ENCODE measurements at places on chromosomes 13 and 19. TPM values are rescaled to one million over a fixed set of nuclear protein-coding genes. Genes with fewer than 3 reads are reported as not detected.
A peak's percentile ranks its signal among the peaks of the same experiment; 100 is the strongest.

- H3K27ac ChIP-seq: no peak overlapping the region
- H3K4me3 ChIP-seq: no peak overlapping the region
- H3K36me3 ChIP-seq: no peaks in the 10 kb centered on the region
- H3K4me1 ChIP-seq: no peaks in the 10 kb centered on the region
Measured at GRCh38 chr19:51788029-51788428, 6.9 kb upstream of the FPR3 start.

GRCh38 chr13:106118050-106118449 is 417.4 kb downstream of the EFNB2 start:
- no peak overlapping the region for H3K27ac ChIP-seq
- no peak for DNase-seq
- H3K27me3 ChIP-seq: no peaks in the 10 kb centered on the region
- H3K4me3 ChIP-seq: no peak overlapping the region
- no peaks in the 10 kb centered on the region for H3K36me3 ChIP-seq

- DNase-seq: no peak
- no peak overlapping the region for H3K4me3 ChIP-seq
- H3K4me1 ChIP-seq: no peaks in the 10 kb centered on the region
- peaks cover 58% of the 10 kb centered on the region for H3K27me3 ChIP-seq
Measured at GRCh38 chr19:51016798-51017683, 2.5 kb downstream of the KLK10 start.

DNA sequence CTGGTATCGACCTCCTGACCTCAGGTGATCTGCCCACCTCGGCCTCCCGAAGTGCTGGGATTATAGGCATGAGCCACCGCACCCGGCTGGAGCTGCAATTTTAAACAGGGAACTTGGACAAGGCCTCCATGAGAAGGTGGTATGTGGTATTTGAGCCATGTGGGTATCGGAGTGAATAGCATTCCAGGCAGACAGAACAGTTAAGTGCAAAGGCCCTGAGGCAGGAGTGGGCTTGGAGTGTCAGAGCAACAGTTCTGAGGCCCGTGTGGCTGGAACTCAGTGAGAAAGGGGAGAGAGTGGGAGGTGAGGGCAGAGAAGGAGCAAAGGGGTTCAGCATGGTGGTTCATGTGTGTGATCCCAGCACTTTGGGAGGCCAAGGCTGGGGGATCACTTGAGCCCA is 2.9 kb downstream of the RCN3 start:
- no peak overlapping the region for H3K4me3 ChIP-seq
- H3K4me1 ChIP-seq: peaks cover 38% of the 10 kb centered on the region
- no peak overlapping the region for H3K27ac ChIP-seq
- DNase-seq: no peak
- no peaks in the 10 kb centered on the region for H3K36me3 ChIP-seq
- peaks cover 4% of the 10 kb centered on the region for H3K27me3 ChIP-seq

GRCh38 chr13:60583196-60583888 is 186.3 kb downstream of the TDRD3 start:
- no peaks in the 10 kb centered on the region for H3K36me3 ChIP-seq
- no peak for DNase-seq
- H3K4me1 ChIP-seq: no peaks in the 10 kb centered on the region
- H3K27ac ChIP-seq: no peak overlapping the region
- H3K27me3 ChIP-seq: no peaks in the 10 kb centered on the region

DNA sequence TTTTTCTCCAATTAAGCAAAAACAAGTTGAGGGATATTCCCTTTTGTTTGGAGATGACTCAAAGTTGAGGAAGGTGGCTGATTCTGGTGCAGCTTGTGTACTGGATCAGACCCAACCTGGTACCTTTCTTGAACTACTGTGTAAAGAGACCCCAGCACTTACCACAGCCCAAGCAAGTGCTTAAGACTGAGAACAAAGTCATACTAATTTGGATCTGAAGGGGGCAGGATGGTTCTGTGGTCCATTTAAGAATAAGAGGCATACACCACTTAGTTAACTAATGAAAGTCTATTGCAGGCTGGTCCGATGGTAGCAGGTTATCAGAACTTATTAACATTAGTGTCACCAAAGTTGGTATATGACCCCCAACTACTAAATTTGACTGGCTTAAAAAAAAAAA is 6.3 kb downstream of the THSD1 start:
- DNase-seq: no peak
- no peaks in the 10 kb centered on the region for H3K36me3 ChIP-seq
- no peak overlapping the region for H3K4me3 ChIP-seq
- no peak overlapping the region for H3K27ac ChIP-seq
- H3K27me3 ChIP-seq: peaks cover 7% of the 10 kb centered on the region
- no peaks in the 10 kb centered on the region for H3K4me1 ChIP-seq

GRCh38 chr13:46753137-46753536 is 43.8 kb downstream of the ESD start:
- H3K4me1 ChIP-seq: no peaks in the 10 kb centered on the region
- H3K4me3 ChIP-seq: no peak overlapping the region
- no peak for DNase-seq

- no peak overlapping the region for H3K4me3 ChIP-seq
- no peak overlapping the region for H3K27ac ChIP-seq
Measured at GRCh38 chr13:61036715-61037114, 378.9 kb downstream of the PCDH20 start.

DNA sequence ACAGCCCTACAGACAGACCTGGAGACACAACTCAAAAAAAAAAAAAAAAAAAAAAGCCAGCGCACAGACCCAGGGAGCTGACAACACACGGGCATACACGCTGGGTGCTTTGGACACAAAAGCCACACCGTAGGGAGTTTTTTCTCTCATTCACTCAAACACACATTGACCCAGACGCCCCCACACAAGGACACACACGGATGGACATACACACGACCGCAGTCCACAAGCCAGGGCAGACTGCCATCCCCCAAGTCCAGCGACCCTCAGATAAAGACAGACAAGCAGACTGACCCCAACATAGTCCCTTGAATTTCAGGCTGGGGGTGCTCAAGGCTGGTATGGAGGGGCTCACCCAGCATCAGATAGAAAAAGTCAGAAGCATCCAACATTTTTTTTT is 12.0 kb upstream of the TUBB4A start:
- peaks cover 20% of the 10 kb centered on the region for H3K4me1 ChIP-seq
- H3K27me3 ChIP-seq: no peaks in the 10 kb centered on the region
- no peak overlapping the region for H3K4me3 ChIP-seq

The ZNF90 gene
- total RNA-seq: 3.2 TPM

DNA sequence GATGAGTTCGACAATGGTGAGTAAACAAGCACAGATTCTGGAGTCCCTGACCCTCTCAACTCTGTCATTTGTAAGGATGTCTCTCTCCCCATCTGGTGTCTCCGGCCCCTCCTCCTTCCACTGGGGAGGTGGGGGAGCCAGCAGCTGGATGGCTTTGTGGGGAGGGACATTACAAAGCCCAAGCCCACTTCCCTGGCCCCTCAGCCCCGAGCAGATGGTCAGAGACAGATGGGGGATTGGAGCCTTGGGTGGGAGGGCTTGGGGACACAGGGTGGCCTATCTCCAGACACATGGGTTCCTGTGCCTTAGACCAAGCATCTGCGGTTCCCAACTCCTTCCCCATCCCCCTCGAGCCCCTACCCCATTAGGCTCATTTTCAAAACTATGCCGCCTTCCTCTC is 2.5 kb downstream of the TIMM50 start:
- H3K4me1 ChIP-seq: peaks cover 13% of the 10 kb centered on the region
- H3K4me3 ChIP-seq: no peak overlapping the region
- H3K27ac ChIP-seq: no peak overlapping the region
- H3K27me3 ChIP-seq: no peaks in the 10 kb centered on the region

GRCh38 chr13:20305587-20305986 is 73.5 kb upstream of the GJB6 start:
- H3K27me3 ChIP-seq: peaks cover 18% of the 10 kb centered on the region
- H3K27ac ChIP-seq: no peak overlapping the region
- H3K4me1 ChIP-seq: peaks cover 5% of the 10 kb centered on the region
- no peak overlapping the region for H3K4me3 ChIP-seq

DNA sequence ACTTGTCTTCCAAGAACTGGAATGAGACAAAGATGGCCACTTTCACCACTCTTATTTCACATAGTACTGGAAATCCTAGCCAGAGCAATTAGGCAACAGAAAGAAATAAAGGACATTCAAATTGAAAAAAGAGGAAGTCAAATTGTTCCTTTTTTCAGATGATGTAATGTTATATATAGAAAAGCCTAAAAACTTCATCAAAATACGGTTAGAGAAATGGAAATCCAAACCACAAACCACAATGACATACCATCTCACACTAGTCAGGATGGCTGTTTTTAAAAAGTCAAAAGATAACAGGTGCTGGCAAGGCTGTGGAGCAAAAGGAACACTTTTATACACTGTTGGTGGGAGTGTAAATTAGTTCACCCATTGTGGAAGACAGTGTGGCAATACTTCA is 113.3 kb upstream of the SPRY2 start:
- no peaks in the 10 kb centered on the region for H3K36me3 ChIP-seq
- no peak overlapping the region for H3K27ac ChIP-seq
- no peak overlapping the region for H3K4me3 ChIP-seq
- peak; percentile 22 for DNase-seq
- H3K27me3 ChIP-seq: no peaks in the 10 kb centered on the region

- no peaks in the 10 kb centered on the region for H3K36me3 ChIP-seq
- DNase-seq: no peak
- H3K4me1 ChIP-seq: no peaks in the 10 kb centered on the region
- no peak overlapping the region for H3K27ac ChIP-seq
- no peaks in the 10 kb centered on the region for H3K27me3 ChIP-seq
- no peak overlapping the region for H3K4me3 ChIP-seq
Measured at GRCh38 chr13:44809190-44809589, 180.1 kb downstream of the NUFIP1 start.

DNA sequence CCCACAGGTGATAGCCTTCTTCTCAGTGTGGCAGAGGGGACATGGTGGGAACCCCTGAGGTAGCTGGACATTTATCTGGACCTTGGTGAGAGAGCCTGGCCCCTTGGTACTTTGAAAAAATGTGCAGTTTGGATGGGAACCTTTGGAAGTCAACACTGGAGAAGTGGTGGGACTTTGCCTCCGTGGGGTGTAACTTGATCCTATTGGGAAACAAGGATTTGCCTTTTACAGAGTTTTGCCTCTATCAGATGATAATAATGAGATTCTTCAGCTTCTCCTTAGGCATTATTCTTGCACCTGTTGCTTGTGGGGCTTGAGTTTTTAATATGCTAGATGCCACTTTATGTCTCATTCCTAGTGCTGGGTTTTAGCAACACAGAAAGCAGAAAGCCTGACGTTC is 99.0 kb downstream of the ERCC5 start:
- H3K4me1 ChIP-seq: no peaks in the 10 kb centered on the region
- no peak for DNase-seq
- H3K4me3 ChIP-seq: no peak overlapping the region
- no peaks in the 10 kb centered on the region for H3K36me3 ChIP-seq
- no peaks in the 10 kb centered on the region for H3K27me3 ChIP-seq
- no peak overlapping the region for H3K27ac ChIP-seq

The HIF3A gene
- 0.66 TPM for total RNA-seq

GRCh38 chr19:48965040-48965805 is at the start of gene FTL:
Gene FTL (plus strand): TSS chr19:48965309. CDS start chr19:48965508, 199 bp downstream.
- H3K4me1 ChIP-seq: peaks cover 31% of the 10 kb centered on the region
- peaks cover 40% of the 10 kb centered on the region for H3K36me3 ChIP-seq
- H3K4me3 ChIP-seq: peak within 1 kb of the TSS; percentile 73
- peak; percentile 93 for DNase-seq

The POLR1G gene
- total RNA-seq: 5.8 TPM

The PCDH17 gene
- total RNA-seq: 1.4 TPM

The PCDH9 gene
- total RNA-seq: 5.0 TPM

DNA sequence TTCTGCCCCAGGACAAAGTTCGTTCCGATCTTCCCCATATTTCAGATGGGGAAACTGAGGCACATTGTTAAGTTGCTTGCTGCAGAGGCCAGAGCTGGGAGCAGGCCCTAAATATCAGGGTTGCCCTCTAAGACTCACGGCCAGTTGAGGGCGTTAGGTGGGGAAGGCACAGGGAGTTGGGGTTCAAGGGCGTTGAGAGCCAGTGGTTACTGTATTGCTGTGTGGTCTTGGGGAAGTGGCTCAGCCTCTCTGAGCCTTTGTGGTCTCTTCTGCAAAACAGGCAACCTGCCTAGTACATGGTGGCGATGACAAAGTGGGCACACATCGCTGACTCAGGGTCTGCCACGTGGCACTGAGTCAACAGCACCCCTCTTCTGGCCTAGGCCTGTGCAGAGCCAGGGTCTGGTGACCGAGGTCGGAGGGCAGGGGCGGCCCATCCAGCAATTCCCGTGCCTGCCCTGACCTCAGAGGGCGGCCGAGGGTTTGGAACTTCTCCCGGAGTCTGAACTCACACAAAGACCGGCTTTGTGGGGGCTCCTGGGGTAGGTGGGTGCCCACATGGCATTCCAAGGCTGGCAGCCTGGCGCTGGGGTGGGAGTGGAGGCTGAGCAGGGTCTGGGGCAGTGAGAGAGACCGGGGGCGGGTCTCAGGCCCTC is 10.2 kb downstream of the TNFAIP8L1 start:
- no peaks in the 10 kb centered on the region for H3K4me1 ChIP-seq
- H3K27me3 ChIP-seq: no peaks in the 10 kb centered on the region
- DNase-seq: no peak
- H3K36me3 ChIP-seq: peaks cover 19% of the 10 kb centered on the region
- H3K27ac ChIP-seq: no peak overlapping the region

DNA sequence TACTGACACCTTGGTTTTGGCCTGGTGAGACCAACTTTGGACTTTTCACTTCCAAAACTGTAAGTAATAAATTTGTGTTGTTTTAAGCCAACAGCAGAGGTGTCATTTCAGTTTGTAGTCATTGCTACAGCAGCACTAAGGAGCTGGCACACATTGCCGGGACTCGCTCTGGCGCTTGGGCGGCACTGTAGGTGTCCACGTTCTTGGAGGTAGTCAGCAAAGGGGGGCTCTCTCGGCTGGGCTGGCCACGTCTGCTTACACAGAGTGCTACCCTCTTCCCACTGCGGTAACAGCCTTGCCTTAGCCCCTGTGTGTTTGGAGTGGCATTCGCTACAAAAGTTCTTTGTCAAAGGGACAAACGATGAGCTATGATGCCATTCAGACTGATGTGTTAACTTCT is 44.7 kb downstream of the HTR2A start:
- H3K27me3 ChIP-seq: no peaks in the 10 kb centered on the region
- DNase-seq: no peak
- no peak overlapping the region for H3K4me3 ChIP-seq

The ZNF264 gene
- total RNA-seq: 27.8 TPM

GRCh38 chr19:3831601-3832000 is 37.2 kb downstream of the ZFR2 start:
- no peaks in the 10 kb centered on the region for H3K36me3 ChIP-seq
- H3K4me1 ChIP-seq: no peaks in the 10 kb centered on the region
- H3K27me3 ChIP-seq: no peaks in the 10 kb centered on the region
- no peak overlapping the region for H3K27ac ChIP-seq
- no peak overlapping the region for H3K4me3 ChIP-seq

GRCh38 chr13:73090116-73090822 is 31.5 kb downstream of the KLF5 start:
- peak overlapping the region; percentile 5 for H3K27ac ChIP-seq
- H3K36me3 ChIP-seq: no peaks in the 10 kb centered on the region
- no peak overlapping the region for H3K4me3 ChIP-seq
- no peaks in the 10 kb centered on the region for H3K27me3 ChIP-seq
- peaks cover 8% of the 10 kb centered on the region for H3K4me1 ChIP-seq

GRCh38 chr13:98967491-98967890 is 10.4 kb downstream of the DOCK9 start:
- peaks cover 4% of the 10 kb centered on the region for H3K36me3 ChIP-seq
- no peaks in the 10 kb centered on the region for H3K27me3 ChIP-seq
- H3K27ac ChIP-seq: no peak overlapping the region
